ENCODE measurements at places on chromosomes 1 and 21.

DNA sequence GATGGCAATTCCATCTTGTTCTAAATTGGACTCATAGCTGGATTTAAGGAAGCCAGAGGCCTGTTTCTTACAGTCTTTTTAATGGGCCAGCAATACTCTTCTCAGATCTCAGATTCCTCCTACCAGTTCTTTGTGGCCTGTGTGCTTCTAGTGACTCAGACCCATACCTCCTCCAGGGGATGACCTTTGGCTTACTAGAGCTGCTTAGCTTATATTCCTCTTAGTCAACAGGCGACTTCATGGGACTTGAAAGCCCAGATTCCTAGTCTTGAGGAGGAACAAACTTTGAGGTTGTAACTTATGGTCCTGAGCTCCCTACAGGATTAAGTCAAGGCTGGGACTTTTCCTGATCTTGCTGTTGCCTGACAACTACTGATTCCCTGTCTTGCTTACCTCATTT lies 12.4 kb upstream of the PAPPA2 start:
- DNase-seq = no peak

GRCh38 chr1:198699167-198700015 lies 60.6 kb downstream of the PTPRC start:
- DNase-seq = peak; percentile 75

DNA sequence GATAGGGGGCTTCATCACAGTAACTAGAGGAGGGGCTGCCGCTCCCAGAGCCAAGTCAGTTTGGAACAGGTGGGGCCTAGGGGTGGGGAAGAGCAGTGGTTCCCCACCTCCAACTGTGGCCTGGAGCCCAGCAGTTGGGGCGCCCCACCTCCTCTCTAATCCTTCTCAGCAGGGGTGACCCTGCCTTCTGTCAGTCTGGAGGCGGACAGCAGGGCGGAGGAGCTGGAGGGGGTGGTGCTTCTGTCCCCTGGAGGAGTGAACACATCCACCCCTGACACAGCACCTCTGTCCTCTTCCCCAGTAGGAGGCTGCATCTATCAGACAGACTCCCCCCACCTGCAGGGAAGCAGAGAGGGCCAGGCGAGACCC lies 73.8 kb downstream of the MRPL37 start:
- DNase-seq = no peak

DNA sequence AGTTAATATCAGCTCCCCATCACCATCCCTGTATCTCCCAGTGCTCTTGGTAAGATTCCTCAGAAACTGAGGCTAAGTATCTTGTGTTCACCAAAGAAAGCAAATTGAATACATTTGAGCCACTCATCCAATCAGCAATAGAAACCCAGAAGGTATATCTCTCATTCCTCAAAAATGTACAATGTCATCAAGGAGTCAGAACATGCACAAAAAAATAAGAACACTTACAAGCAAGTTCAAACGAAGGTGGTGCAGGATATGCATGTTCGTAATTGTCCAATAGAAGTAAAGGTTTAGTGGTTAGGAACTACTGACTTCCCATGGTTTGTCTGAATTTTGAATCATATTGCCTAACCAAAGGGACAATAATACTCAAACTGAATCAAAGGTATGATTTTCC lies 24.3 kb downstream of the RXRG start:
- no peak for DNase-seq

DNA sequence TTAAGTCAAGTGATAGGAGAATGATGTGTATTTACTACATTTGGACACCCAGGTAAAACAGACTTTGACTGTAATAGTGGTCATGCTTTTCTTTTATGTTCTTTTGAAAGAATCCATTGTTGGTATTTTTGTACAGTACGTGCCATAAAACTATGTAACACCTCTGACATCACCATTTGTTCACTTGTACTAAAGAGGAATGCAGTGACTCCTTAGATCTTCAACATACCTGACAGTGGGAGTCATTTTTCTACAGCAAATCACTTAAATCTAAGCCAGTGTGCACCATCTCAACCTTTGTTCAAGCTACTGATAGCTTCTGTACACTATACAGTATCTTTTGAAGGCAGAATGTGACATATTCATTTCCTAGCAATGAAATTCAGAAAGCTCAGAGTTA lies 6.3 kb upstream of the PLD5 start:
- DNase-seq = no peak

GRCh38 chr1:100457683-100458082 lies 80.3 kb upstream of the GPR88 start:
- no peak for DNase-seq

DNA sequence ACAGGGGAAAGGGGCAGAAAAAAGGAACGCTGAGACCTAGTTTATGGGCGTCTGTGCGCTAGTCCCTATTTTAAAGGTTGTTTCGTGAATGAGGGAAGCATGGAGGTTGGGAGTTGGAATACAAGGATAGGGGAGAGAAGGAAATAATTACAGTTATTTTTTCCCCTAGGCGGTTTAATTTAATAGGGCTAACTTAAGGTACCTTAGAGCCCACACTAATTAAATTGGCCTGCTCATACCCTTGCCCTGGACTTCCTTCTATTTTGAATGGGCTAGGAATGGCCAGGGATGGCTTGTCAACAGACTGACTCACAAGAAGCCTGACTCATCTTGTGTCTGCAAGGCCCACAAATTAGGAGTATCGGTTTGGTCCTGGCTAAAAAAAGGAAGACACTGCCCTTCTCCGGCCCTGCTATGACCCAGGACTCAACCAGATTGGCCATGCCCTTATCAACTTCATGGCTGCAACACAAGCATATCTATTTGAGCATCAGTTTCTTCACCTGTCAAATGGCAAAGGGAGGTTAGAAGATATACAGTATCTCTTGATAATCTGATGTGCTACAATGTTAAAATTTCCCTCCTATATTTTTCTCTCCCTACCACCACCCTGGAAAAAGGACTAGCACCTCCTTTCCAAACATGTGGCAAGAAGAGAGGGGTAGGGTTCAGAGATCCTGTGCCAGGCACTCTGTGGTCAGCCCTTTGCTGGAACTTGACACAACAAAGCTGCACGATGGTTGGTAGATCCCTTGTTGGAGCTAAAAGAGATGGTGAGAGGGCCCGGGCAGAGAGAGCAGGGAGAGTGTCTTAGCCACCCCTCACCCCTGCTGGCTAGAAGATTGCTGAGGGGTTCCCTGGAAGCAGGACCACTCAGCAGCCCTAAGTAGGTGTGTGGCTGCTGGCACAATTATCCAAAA lies 2.2 kb upstream of the SSBP3 start:
- DNase-seq = no peak

DNA sequence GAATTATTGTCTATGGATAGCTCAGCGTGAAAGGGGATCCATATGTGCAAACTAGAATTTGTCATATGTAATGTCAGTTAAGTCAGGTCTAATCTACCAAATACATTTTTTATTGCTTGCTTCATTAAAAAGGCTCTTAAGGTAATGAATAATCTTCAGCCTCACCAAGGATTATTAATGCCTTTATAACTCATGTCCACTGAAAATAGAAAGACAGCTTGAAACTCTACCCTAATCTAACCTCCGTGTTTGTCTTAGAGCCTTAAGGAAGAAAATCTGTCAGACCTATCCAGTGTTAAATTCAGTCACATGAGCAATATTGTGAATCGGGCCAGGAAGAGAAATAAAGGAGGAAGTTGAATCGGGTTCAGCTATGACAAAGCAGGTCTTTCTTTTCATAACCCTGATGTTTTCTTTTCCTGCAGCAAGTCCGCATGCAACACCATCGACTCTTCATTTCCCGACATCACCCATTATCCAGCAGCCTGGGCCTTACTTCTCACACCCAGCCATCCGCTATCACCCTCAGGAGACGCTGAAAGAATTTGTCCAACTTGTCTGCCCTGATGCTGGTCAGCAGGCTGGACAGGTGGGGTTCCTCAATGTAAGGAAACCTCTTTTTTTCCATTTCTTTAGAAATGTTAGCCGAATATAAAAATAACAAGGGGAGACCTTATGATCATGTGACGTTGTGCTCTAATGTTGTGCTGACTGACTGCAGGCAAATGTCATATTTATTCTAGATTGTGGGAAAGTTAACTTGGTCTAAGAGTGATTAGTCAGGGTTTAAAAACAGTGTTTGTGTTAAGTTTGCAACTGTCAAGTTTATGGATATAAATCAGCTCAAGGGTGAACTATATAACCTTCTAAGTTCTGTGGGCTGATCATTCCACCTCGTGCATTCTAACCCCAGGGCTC lies 321.0 kb downstream of the TM2D1 start:
- no peak for DNase-seq

GRCh38 chr1:47710329-47711071 lies 272.7 kb downstream of the FOXD2 start:
- peak; percentile 67 for DNase-seq

- peak; percentile 75 for DNase-seq
These were observed 34.6 kb upstream of the S100A7 start for GRCh38 chr1:153494976-153495535.

GRCh38 chr1:236304682-236305081 lies 22.9 kb upstream of the ERO1B start:
- DNase-seq = no peak

DNA sequence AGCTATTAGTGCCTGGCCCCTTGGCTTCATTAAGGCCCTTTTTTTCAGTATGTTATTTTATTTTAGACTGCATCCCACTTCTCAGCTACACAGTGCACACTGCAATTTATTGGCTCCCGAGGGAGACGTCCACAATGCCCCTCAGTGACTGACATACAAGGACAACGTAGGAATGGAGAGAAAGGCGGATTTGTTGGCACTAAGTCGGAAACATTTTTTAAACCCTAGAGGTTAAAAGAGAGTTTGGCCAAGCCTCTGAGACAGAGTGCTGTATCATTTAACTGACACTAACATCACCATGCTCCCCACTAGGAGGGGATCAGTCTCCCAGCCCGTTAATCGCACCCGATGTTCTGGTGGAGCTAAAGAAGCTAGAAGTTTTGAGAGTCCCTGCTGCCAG lies 45.7 kb upstream of the FOXD3 start:
- DNase-seq = no peak

DNA sequence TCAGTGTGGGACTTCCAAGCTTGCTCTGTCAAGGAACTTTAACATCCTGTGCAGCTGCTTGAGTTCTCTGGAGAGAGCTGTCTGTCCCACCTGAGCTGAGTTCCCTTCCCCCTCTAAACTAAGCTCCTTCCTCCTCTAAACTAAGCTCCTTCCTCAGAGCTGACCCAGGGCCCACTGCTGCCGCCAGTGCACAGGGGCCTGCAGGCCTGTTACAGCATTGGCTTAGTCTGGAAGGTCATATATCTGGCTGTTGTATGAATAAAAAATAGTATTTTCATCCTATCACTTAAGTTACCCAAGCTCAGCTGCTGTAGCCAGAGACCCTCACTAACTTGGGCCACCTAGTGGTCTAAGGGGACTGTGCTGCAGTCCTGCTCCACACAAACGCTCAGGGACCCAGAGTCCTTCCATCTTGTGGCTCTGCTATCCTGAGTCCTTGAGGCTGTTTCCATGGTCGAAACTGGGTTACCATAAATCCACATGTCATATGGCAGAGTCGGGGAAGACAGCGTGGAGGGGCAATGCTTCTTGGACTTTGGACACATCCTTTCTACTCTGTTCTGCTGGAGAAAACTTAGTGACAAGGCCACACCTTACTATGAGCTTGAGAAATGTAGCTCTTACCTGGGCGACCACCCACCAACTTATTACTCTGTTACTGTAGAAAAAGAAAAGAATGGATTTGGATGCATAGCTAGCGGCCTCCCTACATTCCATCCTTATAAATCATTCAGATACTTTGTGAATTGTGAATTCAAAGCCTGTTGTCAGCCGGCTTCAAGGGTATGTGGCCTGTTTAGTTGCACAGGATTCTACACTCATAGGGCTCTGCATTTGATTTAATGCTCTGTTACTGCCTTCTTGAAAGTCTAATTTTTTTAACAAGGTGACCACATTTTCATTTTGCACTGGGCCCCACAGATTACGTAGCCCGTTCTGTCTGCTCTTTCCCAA lies 71.4 kb upstream of the GCLM start:
- DNase-seq = no peak

DNA sequence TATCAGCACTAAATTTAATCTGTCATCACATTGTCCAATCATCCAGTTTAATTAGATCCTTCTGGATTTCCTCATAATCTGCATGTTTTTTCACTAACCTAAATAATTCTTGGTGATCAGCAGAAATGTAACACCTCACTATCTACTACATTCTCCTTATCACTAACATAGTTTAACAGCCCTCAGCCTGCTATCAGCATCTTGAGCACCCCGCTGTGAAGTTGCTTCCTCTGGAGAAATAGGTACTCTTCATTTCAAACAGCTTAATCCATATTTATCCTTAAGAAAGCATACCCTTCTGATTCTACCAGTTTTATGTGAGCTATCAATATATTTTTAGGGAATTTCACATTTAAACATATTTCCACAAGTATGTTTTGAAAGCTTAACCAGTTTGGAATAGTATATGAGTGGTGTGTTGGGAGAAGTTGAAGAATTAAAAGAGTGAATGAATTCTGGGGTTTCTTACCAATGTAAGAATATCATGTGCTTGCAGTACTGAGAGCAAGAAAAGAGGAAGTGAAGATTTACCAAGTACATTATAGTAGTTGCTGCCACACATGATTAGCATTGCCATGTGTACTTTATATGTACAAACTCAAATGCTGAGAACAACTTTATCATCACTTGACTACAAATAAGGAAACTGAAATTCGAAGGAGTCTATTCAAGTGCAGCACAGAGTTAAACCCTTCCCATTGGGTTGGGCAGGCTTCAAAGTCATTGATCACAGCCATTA lies 771.1 kb upstream of the ADGRL4 start:
- no peak for DNase-seq

- DNase-seq = no peak
These were observed 4.6 kb downstream of the PEAR1 start for GRCh38 chr1:156898161-156898566.

DNA sequence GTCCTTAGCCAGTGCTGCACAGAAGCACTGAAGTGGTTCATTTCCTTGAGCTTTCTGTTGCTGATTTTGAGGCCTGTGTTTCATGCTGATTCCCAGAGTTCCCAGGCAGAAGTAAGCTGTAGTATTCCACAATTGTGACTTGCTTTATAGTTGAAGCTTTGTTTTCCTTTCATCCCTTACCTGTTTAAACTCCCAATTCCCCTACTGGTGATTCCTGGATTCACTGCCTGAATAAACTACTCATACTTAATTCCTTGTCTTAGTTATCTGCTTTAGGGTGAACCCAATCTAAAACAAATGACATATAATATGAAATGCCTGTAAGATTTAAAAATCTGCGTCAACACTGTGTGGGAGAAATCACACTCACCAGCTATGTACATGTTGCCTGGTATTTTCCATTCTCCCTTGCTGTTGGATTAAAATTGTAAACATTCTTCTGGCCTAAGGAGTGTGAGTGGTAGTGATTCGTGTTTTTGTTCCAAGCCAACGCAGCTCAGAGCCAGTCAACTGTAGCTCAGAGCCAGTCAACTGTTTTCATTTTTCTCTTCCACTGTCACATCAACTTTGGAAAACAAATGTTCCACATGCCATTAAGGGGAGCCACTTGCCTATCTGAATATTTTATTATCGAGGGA lies 879.4 kb downstream of the MRPL39 start:
- DNase-seq = no peak

DNA sequence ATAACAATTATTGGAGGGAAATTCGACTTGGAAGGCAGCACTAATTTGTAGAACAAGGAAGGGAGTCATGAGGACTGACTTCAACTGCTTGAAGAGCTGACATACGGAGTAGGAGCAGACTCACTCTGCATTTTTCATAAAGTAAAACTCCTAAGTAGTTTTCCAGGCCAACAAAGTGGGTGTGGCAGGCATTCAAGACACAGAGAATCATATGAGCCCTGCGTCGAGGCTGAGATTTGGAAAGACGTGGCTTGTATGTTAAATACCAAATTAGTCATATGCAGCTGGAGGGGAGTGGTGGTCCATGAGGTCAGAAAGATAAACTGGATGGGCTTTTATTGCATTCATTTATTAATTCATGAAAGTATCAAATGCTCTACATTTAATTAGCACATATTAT lies 255.7 kb upstream of the JUN start:
- no peak for DNase-seq

Measured in activated CD8-positive, alpha-beta memory T cell treated with anti-CD3 and anti-CD28 coated beads, Interleukin-2, amount 50 U/mL, for 4 hours (primary cell).